ENCODE measurements at places on chromosomes 7 and 10. TPM values are rescaled to one million over a fixed set of nuclear protein-coding genes. Genes with fewer than 3 reads are reported as not detected.

Gene LRIT1
- not detected for total RNA-seq

Gene PITX3
- total RNA-seq = 0.54 TPM

Gene PPP1R3C
- 0.21 TPM for total RNA-seq

Gene MACC1
- not detected for total RNA-seq

DNA sequence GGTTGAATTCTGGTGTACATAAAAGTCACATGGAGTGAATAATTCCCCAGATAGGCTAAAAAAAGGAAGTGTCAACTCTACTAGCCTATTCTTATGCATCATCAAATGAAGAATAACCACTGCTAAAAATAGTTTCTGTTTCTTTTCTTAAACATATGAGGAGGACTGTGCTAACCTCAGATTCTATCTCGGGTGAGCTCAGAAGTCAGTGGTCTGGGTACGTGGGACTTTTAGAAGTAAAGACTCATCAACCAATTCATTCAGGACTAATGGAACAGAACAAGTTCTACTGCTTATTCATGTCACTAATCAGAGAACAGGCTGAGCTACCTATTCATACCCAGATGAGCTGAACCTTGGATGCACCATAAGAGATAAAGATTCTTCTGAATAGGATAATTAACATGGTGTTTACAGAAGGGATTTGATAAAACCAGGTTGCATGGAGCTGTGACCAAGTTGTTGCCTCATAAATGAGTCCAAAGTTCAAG lies 9.5 kb upstream of the ASAH2 start:
- DNase-seq = peak; percentile 65

- DNase-seq = no peak
Measured at GRCh38 chr10:90587081-90587491, 270.8 kb downstream of the HTR7 start.

DNA sequence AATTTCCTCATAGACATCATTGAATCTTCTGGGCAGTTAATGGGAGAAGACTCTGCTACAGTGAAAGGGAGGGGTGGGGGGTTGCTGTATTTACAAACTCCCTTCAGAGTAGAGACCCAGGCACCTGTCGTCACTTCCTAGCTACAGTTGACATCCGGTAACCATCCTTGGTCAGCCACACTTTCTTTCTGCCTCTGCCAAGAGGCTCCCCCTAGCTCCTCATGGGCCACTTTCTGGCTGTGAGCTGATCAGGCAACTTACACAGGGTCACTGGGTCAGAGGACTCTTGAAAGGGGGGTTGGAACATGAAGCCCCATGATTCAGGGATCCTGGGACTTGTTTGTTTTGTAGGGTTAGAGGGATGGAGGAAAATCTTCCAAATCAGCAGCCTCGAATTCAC lies 1.2 kb downstream of the TECPR1 start:
- DNase-seq = peak; percentile 88

GRCh38 chr10:70432561-70433263 lies 8.8 kb downstream of the NODAL start:
- no peak for DNase-seq

DNA sequence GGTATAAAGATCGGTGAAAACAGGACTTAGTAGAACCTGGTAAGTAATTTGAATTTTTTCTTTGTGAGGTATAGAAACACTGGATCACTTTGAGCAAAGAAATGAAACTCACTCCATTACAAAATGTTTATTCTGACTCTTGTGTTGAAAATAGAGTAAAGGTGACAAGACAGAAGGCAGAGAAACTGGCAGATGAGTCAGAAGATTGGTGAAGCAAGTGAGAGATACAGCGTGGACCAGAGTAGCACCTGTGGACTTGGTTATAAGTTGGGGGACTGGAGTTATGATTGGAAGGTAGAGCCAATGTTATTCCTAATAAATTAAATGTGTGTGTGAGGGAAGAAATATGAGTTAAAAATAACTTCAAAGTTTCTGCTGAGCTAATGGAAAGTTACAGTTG lies 620.9 kb downstream of the ZWINT start:
- DNase-seq = no peak

GRCh38 chr10:21593986-21594385 lies 60.0 kb downstream of the MLLT10 start:
- DNase-seq = peak; percentile 36

- DNase-seq = no peak
Measured at GRCh38 chr10:86073199-86073977, 293.2 kb downstream of the GRID1 start.

- no peak for DNase-seq
Measured at GRCh38 chr7:103996017-103996551, 6.6 kb upstream of the RELN start.

DNA sequence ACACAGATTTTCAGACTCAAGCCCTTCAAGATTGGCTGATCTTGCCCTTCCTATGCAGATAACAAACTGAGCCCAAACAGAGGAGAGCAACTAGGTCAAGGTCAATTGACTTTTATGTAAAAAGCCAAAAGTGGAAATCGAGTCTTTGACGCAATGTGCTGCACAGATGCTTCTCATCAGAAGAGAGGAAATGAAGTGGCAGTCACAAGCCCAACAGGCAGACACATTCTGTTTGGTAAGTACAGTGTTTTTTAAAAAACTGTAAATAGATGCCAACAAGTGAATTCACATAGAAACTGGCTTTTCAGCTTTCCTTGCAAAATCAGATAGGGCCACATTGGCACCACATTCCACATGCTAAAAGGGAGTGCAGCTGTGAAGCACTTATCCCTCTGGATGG lies 606.6 kb downstream of the KCNMA1 start:
- no peak for DNase-seq
